Thymus (tissue), 14 donors: ENCODE measurements at places on chromosomes 11 and 22. TPM values are rescaled to one million over a fixed set of nuclear protein-coding genes. Genes with fewer than 3 reads are reported as not detected.

- no peak for DNase-seq
Observed at GRCh38 chr11:70498171-70498571, 99.8 kb downstream of the CTTN start.

DNA sequence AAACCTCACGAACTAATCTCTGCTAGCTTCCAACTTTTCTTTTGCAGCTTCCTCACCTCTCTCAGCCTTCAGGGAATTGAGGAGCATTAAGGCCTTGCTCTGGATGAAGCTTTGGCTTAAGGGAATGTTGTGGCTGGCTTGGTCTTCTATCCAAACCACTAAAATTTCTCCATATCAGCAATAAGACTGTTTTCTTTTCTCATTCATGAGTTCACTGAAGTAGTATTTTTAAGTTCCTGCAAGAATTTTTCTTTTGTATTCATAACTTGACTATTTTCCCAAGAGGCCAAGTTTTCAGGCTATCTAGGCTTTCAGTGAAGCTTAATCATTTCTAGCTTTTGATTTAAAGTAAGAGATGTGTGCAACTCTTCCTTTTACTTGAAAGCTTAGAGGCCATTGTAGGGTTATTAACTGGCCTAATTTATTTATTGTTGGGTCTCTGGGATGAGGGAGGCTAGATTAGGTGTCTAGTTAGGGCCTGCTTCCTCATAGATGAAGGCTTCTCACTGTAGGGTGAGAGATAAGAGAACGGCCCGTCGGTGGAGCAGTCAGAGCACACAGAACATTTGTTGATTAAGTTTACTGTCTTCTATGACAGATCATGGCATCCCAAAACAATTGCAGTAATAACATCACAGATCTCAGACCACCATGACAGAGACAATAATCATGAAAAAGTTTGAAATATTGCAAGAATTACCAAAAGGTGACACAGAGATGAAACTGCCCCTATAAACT is 33.2 kb downstream of the CSF2RB start:
- DNase-seq, result no peak

- no peak for DNase-seq
Observed at GRCh38 chr11:103699216-103699615, 337.2 kb upstream of the DDI1 start.

GRCh38 chr11:39745401-39745800 is 1714.1 kb downstream of the LRRC4C start:
- no peak for DNase-seq

GRCh38 chr11:85758026-85758425 is 52.9 kb downstream of the SYTL2 start:
- DNase-seq, result no peak

- DNase-seq, result no peak
Observed at GRCh38 chr11:86482692-86483091, 108.0 kb downstream of the CCDC81 start.

GRCh38 chr11:86644291-86644690 is 28.1 kb downstream of the ME3 start:
- no peak for DNase-seq

DNA sequence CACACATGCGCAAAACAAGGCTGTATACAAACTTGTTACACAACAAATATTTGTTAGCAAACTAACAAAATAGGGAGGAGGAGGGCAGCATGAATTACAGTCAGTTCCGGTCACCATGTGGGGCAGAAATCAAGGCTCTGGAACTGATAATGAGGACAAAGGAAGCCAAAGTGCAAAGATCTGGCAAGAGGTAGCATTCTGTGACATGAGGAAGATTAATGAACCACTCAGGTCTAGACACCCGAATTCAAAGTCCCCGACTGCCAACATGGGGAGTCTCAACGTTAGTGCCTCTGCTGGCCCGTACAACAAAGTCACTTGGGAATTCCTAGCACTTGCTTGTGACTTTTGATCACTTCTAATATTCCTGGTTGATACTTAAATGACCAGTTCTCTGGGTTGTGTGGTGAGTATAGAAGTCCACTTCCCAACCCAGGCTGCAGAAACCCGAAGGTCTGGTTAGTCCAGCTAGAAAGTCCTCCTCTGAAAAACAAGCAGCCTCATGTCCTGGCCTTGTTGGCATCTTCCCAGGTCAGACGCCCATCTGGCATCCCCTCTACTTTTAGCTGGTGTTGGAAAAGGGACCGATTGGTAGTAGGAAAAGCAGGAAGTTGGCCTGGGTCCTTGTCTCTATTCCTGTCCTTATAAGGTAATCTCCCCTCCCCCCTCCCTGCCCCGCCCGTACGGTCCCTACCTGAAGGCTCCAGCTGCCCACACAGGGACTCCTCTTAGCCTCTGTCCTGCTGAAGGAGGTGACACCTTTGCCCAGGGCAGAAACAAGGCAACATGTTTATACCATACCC is 1.6 kb downstream of the SUN2 start:
- no peak for DNase-seq

DNA sequence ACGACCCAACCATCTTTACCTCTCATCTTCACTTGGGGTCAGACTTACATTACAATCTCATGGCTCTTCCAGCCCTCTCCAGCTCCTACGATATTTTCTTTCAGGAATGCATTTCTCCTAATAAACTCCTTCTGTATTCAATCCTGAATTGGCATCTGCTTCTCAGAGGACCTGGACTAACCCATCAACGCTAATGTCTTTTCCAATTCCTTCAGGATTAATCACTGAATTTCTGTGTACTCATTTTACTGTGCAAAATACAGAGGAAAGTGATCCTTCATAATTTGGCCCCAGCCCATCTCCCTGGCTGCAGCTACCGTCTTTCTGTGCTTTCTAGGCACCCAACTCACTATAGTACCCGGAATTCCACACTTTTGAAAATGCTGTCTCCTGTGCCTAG is 239.2 kb downstream of the METTL15 start:
- DNase-seq, result no peak

DNA sequence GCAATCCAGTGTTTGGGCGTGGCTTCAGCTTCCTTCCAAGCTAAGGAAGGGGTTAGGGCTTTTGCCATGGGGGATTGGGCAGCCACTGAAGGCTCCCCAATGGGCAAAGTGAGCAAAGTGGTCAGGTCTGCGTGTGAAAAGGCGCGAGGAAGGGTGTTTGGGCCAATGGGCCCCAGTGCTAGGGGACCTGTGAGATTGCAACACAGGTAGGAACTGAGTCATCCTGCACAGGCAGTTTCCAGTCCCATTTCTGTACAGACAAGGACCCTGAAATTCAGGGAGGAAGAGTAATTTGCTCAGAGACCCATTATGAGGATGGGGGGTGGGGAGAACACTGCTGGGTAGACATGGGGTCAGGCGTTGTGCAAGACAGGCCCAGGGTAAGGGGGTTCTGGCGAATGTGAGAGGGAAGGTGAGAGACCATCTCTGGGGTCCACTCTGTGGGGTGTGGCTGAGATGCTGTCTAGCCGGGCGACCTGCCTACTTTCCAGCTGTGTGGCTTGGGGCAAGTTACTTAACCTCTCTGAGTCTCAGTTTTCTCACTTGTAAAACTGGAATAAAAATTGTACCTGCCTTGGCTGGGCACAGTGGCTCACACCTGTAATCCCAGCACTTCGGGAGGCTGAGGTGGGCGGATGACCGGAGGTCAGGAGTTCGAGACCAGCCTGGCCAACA is 7.3 kb downstream of the CCDC88B start:
- no peak for DNase-seq

DNA sequence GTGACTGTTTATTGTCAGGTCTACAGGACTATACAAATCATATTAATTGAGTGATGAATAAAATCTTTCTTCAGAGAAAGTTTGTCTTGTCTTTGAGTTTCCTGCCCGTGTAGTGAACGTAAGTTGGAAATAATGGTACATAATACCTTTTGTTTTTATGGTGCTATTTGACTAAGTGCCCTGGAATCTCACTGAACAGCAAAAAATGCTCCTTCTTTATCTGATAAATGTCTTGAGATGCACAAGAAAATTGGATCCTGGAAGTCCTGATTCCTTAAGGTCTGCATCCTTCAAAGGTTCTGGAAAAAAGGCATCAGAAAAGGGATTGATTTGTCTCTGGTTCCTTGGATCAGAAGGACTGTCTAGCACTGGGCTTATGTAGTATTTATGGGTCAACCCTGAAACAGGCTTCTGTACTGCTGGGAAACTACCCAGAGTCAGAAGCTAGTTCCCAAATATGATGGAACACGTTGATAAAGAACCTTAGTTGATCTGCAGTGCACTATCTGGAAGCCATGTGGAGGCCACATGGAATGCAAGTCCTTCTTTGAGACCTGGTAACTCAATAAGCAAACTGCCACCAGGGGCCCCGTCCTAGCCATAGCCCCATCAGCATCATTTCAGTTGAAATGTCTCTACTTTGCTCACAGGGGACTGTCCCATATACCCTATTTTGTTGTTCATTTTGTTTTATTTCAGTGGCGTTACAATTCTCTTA is 100.6 kb upstream of the CD44 start:
- DNase-seq, result no peak

GRCh38 chr22:42626431-42626830 is 11.7 kb upstream of the POLDIP3 start:
- DNase-seq, result no peak

DNA sequence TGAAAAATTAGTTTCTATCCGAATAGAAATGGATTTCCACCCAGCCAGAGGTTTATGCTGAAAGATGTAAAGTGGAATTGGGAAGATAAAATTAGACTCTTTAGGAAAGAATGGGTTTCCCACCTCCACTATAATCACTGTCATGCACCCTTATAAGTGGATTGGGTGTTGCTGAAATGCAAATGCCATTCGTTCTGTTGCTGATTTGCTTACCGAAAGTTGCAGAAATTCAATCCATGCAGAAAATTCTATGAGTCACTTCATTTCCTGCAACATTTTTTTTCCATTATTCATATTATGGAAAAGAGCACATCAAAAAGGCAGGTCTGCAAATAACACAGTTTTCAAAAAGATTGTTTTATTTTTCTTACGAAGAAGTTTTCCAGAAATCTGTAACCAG is 65.6 kb downstream of the LDLRAD3 start:
- DNase-seq, result no peak

Gene C11orf87
- polyA plus RNA-seq, result 0.02 TPM

Gene SLC6A5
- 0.05 TPM for polyA plus RNA-seq

Gene F2
- 0.07 TPM for polyA plus RNA-seq

Gene SHISA8
- polyA plus RNA-seq, result 2.9 TPM

Gene LRP5
- polyA plus RNA-seq, result 22.1 TPM

Gene PKNOX2
- polyA plus RNA-seq, result 2.2 TPM

Gene APOBEC3A
- polyA plus RNA-seq, result 17.3 TPM

Gene CYP2D6
- polyA plus RNA-seq, result 9.2 TPM

Gene GSTT2B
- 12.8 TPM for polyA plus RNA-seq

Gene DAGLA
- 0.43 TPM for polyA plus RNA-seq

Gene MMP11
- 3.8 TPM for polyA plus RNA-seq

Gene BCO2
- 5.5 TPM for polyA plus RNA-seq

Gene UCP3
- 2.1 TPM for polyA plus RNA-seq

Gene SMC1B
- 0.11 TPM for polyA plus RNA-seq

Gene IL18BP
- 10.8 TPM for polyA plus RNA-seq

Gene LMNTD2
- polyA plus RNA-seq, result 5.8 TPM
